Ascending aorta (tissue), 2 donors: ENCODE measurements at places on chromosomes 6 and 20. TPM values are rescaled to one million over a fixed set of nuclear protein-coding genes. Genes with fewer than 3 reads are reported as not detected.

The LTV1 gene
- total RNA-seq, result 4.6 TPM

The PRSS35 gene
- total RNA-seq, result 1.8 TPM

The FILIP1 gene
- total RNA-seq, result 13.6 TPM

The LST1 gene
- 21.4 TPM for total RNA-seq

The THEMIS gene
- total RNA-seq, result not detected
